Stimulated activated CD4-positive, alpha-beta T cell treated with anti-CD3 and anti-CD28 coated beads, Interleukin-2, amount 100 ng/mL, for 24 hours (primary cell): ENCODE measurements at places on chromosomes 13 and 19.

DNA sequence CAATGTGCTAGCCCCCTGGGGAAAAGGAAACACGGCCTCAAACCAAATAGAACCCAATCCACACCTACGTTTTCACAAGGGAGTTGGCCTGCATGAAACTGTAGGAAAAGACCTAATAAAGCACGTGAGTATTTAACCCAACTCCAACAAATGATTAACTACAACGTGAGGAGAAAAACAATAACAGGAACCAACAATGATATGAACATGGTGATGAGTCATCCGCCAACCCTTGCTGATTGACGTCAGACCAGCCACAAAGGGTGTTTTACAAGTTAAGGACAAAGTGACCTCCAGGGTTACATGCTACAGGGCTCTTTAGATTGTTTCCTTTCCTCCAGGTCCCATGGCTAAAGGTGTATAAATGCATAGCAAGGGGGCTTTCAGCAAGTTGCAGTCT, 460.5 kb downstream of the COG6 start:
- DNase-seq = no peak

GRCh38 chr13:78593652-78594455, 9.5 kb downstream of the POU4F1 start:
- no peak for DNase-seq

DNA sequence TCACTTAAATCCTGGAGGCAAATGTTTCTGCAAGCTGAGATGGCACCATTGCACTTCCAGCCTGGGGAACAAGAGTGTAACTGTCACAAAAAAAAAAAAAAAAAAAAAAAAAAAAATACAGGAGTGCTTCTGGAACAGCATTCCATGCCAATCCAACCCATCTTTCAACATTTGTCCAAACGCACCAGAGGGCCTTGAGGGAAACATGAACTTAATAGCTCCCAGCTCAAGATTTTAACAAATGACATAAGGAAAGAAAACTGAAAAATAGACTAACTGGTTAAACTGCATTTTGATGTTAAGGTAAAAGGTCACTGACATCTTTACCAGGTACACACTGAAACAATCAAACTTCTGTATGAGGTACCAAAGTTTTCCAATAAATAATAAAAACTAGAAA, 47.7 kb upstream of the ZNF83 start:
- no peak for DNase-seq

DNA sequence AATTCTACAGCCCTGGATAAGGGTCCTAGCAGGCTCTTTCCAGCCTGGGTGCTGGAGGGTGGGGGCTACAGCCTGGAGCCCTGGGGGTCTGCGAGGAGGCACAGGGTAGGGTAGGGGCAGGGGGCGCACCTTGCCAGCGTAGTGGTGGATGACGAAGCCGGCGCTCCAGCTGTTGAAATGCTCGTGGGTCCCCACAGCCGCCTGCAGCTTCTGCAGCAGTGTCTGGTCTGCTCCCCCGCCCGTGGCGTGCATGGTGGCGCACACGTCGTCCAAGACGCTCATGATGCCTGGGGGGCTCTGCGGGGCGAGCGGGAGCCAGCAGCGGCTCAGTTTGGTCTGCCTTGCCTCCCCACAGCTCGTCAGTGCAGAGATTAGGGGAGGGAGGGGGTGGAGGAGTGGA, 30.2 kb upstream of the ZNF414 start:
- no peak for DNase-seq

- no peak for DNase-seq
Measured at GRCh38 chr19:4638317-4638716, 999 bp upstream of the TNFAIP8L1 start.

DNA sequence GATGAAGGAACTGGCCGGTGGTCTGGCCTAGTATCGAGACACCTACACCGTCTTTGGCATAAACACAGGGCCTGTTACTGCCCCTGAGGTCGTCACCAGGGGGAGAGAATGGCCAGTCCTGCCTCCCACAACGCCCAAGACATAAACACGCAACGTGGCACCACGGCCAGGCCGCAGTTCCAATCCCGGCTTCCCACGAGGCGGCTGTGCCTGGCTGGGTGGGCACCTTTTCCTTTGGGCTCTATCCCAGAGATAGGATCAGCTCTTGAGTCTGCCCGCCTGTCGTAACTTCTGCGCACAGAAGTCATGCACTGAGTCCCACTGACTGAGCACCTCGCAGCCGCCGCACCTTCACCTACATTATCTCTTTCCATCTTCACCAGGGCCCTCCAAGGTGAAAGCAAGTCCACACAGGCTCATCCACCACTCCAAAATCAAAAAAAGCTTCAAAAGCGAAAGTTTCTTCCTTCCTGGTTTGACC, 1.1 kb downstream of the MIER2 start:
- no peak for DNase-seq

DNA sequence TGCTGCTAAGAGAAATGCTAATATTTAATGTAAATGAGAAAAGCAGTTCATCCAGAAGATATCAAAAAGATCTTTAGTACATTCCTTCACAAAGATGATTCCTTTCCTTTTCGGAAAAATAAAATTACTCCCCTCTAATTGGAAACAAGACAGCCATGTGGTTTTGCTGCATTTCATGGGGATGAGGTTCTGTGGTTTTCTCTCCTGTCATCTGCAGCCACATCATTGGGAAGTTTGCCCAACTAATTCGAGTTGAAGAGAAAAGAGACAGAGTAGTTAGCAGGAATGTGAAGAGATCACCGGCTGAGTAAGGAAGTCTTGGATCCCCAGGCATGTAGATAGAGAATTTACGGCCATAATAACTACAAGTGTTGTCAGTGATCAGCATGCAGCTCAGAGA, 122.1 kb downstream of the CYSLTR2 start:
- no peak for DNase-seq

DNA sequence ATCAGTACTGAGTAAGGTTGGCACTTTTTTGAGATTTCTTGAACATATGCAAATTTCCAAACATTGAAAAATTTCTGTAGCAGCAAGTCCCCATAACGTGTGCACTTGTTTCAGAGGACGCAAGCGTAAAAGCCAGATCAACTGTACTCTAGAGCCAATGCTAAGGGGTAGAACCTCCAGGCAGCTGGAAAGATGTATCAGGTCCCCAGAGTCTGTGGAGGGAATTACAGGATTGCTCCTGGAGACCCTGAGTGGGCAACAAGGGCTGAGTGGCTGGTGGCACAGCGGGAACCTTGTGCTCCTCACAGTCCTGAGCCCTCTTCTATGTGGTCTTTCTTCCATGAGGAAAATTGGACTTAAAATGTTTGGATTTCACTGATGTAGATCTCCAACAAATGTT, 53.9 kb upstream of the AMER2 start:
- no peak for DNase-seq

- DNase-seq = no peak
Measured at GRCh38 chr13:59957438-59957837, 206.3 kb downstream of the DIAPH3 start.

GRCh38 chr13:60509601-60510386, 112.8 kb downstream of the TDRD3 start:
- DNase-seq = no peak

- no peak for DNase-seq
Measured at GRCh38 chr13:32403108-32403507, 24.8 kb downstream of the N4BP2L1 start.

DNA sequence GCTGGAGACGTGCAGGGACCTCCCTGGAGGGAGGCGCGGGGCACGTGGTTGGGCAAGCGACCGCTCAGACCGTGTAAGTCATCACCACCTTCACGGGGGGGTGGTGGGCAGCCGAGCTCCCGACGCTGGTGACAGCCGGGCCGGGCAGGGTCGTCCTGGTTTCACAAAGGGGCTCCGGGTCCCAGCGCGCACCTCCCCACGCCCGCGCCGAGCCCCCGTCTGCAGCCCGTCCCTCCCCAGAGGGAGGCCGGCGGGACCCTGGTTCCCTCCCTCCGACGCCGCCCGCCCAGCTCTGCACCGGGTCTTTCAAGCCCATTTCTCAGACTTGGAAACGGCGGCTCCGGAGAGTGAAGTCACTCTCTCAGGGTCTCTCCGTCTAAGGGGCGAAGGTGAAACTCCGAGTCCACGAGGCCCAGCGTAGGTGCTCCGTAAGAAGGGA, 729 bp upstream of the ARID3A start:
- DNase-seq = no peak

GRCh38 chr19:38656171-38656981, 8.9 kb downstream of the ACTN4 start:
- peak; percentile 32 for DNase-seq

GRCh38 chr19:18924684-18925213, 5.2 kb downstream of the DDX49 start:
- no peak for DNase-seq

GRCh38 chr13:97493456-97493855, 59.5 kb downstream of the RAP2A start:
- no peak for DNase-seq

DNA sequence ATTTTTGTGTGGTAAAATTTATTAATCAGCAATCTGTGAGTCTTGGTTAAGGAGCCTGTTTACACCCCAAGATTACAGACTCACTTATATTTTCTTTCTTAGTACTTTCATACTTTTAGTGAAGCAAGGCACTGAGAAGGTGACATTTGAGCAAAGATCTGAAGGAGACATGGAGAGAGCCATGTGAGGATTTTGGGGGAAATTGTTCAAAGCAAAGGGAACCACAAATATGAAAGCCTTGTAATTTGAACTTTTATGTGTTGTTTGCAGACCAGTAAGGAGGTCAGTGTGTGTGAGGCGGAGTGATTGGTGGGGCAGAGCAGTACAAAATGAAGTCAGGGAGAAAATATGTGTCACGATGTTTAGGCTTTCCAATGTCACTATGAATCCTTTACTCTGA, 140.7 kb upstream of the KLF12 start:
- DNase-seq = no peak

- DNase-seq = no peak
Measured at GRCh38 chr19:3467437-3468198, 12.7 kb downstream of the SMIM24 start.

- DNase-seq = no peak
Measured at GRCh38 chr13:75643693-75644092, 7.6 kb downstream of the LMO7 start.

- no peak for DNase-seq
Measured at GRCh38 chr19:3409346-3410064, 43.1 kb downstream of the NFIC start.

- DNase-seq = peak; percentile 56
Measured at GRCh38 chr19:35090506-35091214, 25.0 kb upstream of the FXYD3 start.

DNA sequence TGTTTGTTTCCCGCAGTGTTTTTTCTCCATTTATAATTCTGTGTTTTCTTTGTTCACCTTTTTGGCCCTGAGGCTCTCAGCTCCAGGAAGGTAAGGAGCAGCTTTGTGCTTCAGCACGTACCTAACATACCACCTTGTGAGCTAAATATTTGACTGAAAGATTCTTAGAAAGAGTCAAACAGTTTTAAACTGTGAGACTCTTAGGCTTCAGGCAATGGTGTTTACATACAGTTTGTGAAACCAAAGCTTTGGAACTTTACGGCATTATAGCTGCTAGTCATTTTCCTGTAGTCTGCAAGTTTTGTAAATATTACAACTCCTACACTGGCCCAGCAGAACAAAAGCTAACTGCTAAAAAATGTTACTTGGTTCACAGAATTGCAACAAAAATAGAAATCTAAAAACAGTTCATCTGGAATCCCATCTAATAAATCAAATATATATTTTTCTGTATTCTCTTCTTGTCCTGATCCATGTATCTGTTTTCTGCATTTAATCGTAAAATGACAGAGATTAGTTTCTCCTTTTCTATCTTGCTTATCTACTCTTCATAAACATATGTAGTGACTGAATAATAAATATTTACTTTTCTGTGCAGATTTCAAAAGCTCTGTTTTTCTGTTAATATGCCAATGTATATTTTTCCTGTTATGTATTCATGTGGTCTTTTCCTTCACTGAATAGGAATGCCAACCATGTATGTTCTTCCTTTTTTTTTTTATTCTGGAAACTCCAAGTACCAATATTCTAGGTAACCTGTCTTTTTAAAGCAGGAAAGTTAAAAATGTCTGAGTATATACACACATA, 38.8 kb upstream of the GPI start:
- DNase-seq = no peak

GRCh38 chr19:17460372-17461230, at the start of gene NXNL1:
NXNL1 (minus strand) TSS chr19:17460926; CDS start chr19:17460869, 57 bp downstream.
- DNase-seq = no peak

GRCh38 chr19:48663667-48664066, 9.2 kb downstream of the NTN5 start:
- DNase-seq = no peak

DNA sequence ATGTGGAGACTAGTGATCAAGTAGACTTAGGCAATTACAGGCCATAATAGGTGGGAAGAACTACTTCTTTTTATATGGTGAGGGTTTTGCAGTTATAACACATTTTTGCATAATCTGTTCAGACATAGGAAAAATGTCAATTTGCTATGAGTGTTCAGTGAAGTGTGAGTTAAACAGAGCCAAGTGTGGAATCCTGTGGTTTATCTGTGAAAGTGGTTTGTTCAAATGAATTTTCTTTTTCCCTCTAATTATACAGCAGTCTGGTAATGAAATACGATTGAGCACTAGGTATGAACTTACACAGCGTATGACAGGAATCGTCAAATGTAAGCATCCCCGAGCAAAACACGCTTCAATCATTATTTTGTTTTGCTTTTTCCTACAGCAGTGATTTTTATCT, 178.3 kb downstream of the STK24 start:
- DNase-seq = no peak

DNA sequence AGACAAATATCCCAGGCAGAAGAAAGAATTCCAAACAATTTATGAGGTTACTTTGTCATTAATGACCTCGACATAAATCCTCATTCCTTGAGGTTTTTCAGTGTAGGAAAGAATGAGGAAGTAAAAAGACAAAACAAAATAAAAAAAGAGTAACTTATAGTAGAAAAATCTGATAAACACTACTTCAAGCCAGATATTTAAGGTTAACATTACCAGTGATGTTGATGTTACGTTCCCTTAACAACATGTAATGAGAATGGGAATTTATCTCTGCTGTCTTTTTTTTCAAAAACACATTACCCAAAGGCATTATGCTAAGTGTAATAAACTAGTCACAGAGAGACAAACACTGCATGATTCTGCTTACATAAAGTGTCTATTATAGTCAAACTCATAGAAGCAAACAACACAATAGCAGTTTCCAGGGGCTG, 935.1 kb downstream of the SLITRK1 start:
- no peak for DNase-seq

- DNase-seq = no peak
Measured at GRCh38 chr13:99208185-99208584, 7.5 kb downstream of the UBAC2 start.

GRCh38 chr19:45297674-45298073, 25.0 kb downstream of the CKM start:
- DNase-seq = no peak

GRCh38 chr19:55088021-55088451, 12.4 kb downstream of the EPS8L1 start:
- no peak for DNase-seq

DNA sequence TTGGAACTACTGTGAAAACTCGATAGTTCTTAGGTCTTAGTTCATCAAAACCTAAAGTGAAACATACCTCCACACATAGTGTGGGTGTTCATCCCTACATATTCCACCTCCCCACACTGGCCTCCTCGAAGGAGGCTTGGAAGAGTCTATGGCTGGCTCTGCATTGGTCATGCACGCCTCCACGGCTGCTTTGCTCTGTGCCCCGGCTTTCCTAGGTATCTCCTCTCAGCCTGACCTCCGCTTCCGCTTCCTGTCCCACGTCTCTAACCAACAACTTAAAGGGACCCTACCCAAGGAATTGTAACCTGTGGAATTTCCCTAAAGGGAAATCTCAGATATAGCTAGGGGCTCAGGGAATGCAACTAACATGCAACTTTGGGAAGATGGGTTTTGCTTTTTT, 79.7 kb upstream of the MBNL2 start:
- DNase-seq = no peak
